ENCODE measurements at places on chromosomes 2 and 18.
A peak's percentile ranks its signal among the peaks of the same experiment; 100 is the strongest.

GRCh38 chr2:198214114-198214596 lies 409.8 kb downstream of the PLCL1 start:
- no peak for DNase-seq

DNA sequence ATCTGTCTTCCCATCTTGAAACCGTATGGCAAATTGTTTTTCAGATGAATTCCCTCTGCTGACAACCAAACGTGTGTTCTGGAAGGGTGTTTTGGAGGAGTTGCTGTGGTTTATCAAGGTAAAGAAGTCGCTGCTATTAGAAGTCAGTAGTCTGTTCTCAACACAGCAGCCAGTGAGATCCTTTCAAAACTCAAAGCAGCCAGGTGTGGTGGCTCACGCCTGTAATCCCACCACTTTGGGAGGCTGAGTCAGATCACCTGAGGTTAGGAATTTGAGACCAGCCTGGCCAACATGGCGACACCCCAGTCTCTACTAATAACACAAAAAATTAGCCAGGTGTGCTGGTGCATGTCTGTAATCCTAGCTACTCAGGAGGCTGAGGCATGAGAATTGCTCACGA lies 2.1 kb downstream of the TYMS start:
- no peak for DNase-seq

DNA sequence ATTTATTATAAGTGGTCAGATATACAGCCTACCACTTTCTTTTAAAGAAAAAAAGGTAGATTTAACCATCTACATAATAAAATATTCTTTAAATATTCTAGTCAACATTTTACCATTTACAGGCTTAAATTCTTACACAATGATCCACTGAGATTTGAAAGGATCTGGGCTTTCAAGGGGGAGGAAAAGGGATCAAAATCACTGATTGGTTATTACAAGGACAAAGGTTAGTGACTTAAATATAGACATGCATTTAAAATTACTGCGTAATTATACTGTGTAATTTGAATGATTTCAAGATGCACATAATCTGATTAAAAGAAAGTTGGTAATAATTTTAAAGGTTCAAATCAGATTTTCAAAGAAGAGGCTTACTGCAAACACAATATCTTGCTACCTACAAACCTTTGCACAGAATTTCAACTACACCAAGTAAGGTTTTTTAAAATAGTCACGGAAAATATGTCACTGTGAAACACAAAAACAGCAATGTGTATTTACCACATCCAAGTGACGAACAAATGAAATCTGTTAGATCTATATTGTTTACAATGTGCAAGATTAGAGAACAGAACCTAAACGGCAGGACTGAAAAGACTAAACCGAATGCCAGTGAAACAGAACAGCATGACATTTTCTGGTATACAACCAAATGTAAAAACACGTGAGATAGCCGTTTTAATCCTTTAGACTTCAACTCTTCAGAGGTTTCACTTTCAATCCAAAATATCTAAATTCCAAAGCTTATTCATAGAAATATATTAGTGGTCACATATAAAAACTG lies 40.8 kb downstream of the RTN4 start:
- DNase-seq, result peak; percentile 50

DNA sequence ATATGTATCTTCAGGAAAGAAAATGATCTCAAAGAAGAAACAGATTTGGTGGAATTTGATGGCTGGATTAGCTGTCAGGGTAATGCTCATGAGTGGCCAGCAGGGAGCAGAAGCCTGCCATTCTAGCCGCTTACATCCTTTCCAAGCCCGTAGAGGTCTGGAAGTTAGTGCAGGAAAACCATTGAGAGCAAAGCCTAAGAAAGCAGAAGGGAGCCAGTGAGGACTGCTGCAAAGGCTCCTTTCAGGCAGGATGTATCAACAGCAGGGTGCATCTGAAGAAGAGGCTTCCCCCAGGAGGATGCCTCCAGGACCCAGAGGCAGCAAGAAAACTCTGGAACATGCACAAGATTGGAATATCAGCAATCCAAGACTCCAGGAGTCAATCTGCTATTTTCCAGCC lies 22.9 kb upstream of the LBH start:
- peak; percentile 74 for DNase-seq

GRCh38 chr2:84876369-84876768 lies 4.5 kb downstream of the TRABD2A start:
- no peak for DNase-seq

DNA sequence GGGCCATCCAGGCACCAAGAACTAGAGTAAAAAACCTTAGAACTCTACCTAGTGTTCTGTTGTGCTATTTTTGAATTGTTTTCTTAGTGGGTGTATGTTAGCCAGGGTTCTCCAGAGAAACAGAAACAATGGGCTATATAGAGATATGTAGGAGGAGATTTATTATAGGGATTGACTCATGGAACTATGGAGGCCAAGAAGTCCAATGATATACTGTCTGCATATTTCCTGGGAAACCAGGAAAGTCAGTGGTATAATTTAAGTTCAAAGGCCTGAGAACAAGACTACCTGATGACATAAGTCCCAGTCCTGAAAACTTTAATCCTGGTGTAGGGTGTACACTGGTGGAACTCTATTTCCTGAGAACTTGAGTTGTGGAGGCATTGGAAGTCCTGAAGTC lies 108.7 kb upstream of the ACVR1 start:
- no peak for DNase-seq

All from mesenchymal stem cell (in vitro differentiated cells and primary cell).